ENCODE measurements at places on chromosomes 1 and 21.

DNA sequence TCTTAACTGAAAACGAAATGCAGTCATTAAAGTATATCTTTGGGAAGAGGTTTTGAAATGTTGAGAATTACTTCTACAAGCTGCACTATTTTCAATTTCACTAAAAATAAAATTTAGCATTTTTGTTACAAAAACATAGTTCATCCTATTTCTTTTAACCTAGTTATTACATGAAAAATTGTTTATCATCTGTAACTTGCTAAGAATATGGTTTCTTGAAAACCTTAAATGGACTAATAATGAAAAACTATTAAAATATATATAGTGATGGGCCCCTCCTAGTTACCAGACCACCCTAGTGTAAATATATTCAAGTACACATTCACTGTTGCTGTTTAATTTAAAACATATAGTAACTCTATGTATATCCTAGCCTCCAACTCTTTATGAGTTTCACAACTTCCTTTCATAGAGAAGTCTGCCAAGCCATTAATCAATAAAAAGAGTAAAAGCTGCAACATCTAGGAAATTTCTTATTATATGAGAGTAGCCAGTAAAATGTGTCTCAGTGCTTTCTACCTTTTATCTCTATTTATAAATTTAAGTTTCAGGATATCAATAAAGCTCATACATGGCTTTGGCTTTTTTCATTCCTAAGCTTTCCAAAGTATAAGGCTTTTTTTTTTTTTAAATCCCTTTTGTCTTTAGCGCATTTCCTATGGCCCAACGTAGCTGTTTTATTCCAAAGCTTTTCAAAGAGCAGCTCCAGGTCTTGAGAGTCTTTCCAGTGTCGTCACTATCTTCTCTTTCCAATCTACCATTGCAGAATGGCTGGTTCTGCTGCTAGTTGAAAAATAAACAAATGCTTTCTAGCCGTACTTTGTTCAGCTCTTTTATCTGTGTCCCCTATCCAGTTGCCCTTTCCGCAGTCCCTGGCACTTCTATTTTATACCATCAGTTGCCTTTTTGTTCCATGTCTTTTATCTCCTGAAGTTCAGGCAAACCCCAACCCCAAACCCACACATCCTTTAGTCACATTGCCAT is 6.5 kb downstream of the IRF2BP2 start:
- DNase-seq: no peak

- DNase-seq: no peak
Observed at GRCh38 chr1:207997486-207998268, 86.8 kb upstream of the CD34 start.

GRCh38 chr1:25566176-25566729 is 22.8 kb downstream of the LDLRAP1 start:
- no peak for DNase-seq

- no peak for DNase-seq
Observed at GRCh38 chr1:46533179-46533864, 18.1 kb downstream of the KNCN start.

DNA sequence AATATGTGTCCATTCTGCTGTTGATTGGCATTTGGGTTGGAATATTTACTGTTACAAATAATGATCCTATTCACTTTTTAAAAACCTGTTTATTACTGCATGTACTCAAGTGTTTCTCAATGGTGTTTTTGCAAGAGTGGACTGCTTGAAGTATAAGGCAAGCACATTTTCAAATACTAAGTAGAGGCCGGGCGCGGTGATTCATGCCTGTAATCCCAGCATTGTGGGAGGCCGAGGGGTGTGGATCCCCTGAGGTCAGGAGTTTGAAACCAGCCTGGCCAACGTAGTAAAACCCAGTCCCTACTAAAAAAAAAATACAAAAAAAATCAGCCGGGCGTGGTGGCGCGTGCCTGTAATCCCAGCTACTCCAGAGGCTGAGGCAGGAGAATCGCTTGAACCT is 276.9 kb upstream of the ADGRL4 start:
- DNase-seq: no peak

- DNase-seq: no peak
Observed at GRCh38 chr21:30942192-30942591, 60.8 kb upstream of the KRTAP11-1 start.

DNA sequence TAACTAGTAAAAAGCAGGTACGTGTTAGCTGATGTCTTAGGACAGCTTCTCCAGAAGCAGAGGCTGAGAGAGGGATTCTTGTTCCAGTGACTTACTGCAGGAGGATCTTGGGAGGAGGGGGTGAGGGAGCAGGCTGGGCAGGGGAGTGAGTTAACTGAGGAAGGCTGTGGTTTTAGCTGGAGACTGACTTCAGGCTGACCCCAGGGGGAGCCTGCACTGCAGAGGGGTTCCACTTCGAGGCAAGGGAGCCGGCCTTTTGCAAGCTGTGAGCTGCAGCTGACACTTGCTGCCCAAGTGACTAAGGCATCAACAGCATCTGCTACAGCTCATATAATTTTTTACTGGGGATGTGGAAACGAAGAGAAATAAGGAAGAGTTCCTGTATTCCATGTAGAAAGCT is 50.4 kb upstream of the SOD1 start:
- DNase-seq: no peak

DNA sequence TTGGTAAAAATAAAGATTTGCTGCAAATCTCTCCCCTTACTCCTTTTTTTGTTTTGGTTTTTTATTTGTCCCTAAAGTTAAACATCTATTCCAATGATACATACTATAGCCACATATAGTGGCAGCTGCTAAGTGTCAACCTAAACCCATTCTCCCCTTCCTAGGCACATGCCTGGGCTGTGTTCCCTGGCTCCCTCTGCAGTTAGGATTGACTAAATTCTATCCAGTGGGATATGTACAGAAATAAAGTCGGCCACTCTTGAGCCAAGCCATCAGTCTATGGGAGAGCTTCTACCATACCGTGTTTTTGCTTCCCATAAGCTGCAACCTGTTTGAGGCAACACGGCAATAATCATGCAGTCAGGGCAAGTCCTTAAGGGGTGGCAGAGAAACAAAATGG is 23.6 kb downstream of the MCOLN3 start:
- no peak for DNase-seq

- DNase-seq: no peak
Observed at GRCh38 chr1:24294228-24294672, 24.9 kb upstream of the GRHL3 start.

- DNase-seq: no peak
Observed at GRCh38 chr21:32406405-32406804, 6.1 kb upstream of the EVA1C start.

DNA sequence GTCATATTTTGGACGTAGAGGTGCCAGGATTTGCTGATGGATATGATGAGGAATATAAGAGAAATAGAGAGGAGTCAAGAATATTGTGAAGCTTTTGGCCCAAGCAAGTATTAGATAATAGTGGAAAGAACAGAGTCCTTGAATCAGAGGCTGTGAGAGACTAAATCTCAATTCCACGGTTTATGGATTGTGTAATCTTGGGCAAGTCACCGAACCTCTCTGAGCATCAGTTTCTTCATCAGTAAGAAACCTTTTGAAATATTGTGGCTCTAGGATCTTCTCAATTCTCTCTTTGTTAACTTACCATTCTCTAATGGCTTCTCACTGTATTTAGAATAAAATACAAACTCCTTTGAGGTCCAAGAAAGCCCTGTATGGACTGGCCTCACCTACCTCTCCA is 77.6 kb downstream of the RPS6KA1 start:
- no peak for DNase-seq

DNA sequence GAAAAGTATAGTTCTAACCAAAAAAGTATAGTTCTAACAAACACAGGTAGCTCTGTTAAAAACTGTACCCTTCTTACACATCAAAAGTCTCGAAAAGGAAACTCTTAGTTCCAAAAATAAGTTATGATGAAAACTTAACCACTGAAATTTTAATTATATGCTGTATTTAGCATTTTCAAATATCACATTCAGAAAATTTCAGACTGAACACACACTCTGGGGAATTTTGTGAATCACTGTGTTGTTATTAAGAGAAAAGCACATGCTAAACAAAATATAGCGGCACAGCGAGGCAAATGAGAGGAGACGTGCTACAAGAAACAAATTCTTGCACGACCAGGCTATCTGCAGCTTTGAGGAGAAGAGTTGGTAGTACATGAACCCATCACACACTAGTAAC is 30.4 kb downstream of the VAV3 start:
- DNase-seq: no peak
